ENCODE measurements at places on chromosomes 11 and 22. TPM values are rescaled to one million over a fixed set of nuclear protein-coding genes. Genes with fewer than 3 reads are reported as not detected.

CERK gene
- total RNA-seq: 59.3 TPM

PANX3 gene
- total RNA-seq: not detected

TP53I11 gene
- 33.1 TPM for total RNA-seq

APOBEC3B gene
- total RNA-seq: 25.1 TPM

C11orf42 gene
- total RNA-seq: not detected

RHOG gene
- 63.4 TPM for total RNA-seq

CRYBB3 gene
- not detected for total RNA-seq

PTPRCAP gene
- not detected for total RNA-seq

PKNOX2 gene
- total RNA-seq: not detected

CDC45 gene
- total RNA-seq: 43.0 TPM

DCDC1 gene
- total RNA-seq: not detected

GGTLC3 gene
- total RNA-seq: not detected

TSGA10IP gene
- total RNA-seq: not detected

F2 gene
- total RNA-seq: 0.10 TPM

NPTXR gene
- total RNA-seq: 0.05 TPM

PRR5L gene
- 19.0 TPM for total RNA-seq

All from mammary microvascular endothelial cell (primary cell).